ENCODE measurements at places on chromosomes 6 and 20.
A peak's percentile ranks its signal among the peaks of the same experiment; 100 is the strongest.

- no peak for DNase-seq
These were observed 114.4 kb downstream of the PDSS2 start for GRCh38 chr6:107344981-107345380.

DNA sequence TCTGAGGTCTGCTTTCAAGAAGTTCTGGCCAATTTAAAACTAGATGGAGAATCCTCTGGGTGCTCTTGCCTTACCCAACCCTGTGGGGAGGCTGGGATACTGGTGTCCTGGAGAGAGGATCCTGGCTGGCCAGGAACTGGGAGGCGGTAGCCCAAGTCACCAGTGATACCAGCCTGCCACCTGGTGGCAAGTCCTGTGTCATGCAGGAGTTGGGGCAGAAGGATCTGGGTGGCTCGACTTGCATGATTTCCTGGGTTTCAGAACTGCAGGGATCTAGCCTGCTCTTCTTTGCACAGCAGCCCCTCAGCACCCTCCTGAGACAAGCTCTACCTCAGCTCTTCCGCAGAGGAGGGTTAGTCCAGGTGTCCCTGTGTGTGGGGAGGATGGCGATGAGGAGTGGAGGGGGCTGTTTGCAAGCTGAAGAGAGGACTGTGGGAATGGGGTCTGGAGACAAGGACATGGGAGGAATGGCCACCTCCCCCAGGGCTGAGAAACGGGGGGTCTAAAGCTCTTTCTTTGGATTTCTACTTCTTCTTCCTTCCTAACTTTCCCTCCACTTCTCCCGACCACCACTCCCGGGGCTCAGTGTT lies 4.2 kb downstream of the KCNK17 start:
- peak; percentile 74 for DNase-seq

DNA sequence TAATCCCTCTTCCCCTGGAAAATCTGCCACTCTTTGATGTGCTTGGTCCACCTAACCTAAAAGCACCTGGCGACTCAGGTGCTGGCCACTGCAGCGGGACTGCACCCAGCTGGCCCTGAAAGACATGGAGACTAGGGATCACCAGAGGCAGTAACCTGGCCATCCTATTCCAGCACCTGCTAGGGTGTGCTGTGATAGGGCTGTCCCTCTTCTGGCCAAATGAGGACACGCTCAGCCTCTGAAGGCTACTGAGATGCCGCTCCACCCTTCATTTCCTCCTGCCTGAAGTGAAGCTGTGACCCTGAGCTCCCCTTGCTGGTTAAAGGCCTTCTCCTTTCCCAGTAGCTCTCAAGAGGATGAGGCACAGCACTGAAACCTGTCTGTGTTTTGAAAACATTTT lies 24.4 kb downstream of the FOXC1 start:
- DNase-seq, result no peak

GRCh38 chr20:40019510-40019909 lies 669.5 kb downstream of the MAFB start:
- DNase-seq, result no peak

DNA sequence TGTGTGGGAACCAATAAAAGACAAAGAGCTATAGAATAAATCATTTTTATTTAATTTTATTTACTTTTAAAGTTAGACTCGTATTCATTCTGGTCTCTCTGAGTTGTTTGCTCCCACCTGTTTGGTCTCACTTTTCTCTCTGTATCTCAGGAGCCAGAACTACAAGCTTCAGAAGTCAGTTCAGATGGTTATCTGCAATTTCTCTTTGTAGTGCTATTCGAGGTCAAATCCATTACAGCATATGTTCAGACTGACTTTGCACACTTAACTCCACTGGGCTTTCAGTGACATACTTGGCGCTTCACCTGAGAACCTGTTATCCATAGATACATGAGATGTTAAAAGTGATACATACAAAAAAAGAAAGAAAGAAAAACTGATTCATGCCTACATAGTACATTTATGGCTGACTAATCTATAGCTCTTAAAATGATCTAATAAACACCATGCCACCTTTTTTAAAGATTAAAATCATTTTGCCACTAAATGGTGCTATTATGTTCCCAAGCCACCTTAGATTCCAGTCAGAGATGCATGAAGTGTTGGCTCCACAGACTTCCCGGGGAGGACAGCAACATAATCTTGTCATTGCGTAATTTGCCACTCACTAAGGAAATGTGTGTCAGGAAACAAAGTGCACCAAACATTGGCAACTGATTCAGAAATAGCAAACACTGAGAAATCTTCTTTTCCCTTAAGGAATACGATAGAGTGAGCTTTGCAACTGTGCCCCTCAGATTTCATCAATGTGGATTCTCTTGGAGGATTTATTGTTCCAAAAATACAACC lies 396.7 kb downstream of the HACE1 start:
- peak; percentile 2 for DNase-seq

DNA sequence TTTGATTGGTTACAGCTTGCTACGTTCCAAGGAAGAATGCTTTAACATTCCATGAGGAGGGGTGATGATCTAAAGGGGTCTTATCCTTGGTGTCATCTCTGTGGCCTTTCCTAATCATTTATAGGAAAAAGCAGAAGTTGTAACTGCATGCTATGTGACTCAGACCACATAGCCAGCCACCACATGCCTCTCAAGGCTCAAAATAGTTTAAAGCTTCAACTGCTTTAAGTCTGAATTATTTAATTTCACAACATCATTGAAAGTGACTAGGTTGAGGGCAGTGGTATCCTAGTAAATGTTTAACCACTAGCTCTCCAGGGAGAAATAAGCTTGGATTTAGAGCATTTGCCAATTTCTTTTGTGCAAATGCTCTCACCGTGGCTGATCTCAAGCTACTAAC lies 29.7 kb downstream of the MC3R start:
- DNase-seq, result no peak

DNA sequence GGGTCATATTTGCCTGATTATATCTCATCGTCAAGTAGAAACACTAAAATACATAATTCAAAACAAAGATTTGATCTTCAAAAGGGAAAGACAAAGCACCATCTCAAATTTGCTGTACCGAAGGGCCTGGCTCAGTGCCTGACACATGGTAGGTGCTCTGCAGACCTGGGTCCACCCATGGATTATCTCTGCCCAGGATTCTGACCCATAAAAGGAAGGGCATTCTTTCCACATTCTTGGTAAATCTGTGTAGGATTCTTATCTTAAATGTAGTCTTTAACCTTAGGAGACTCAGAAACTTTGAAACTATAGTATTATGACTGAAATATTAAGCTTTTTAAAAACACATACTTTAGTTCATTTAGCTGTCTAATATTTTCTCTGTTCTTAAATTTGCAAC lies 274.1 kb upstream of the FLRT3 start:
- no peak for DNase-seq

DNA sequence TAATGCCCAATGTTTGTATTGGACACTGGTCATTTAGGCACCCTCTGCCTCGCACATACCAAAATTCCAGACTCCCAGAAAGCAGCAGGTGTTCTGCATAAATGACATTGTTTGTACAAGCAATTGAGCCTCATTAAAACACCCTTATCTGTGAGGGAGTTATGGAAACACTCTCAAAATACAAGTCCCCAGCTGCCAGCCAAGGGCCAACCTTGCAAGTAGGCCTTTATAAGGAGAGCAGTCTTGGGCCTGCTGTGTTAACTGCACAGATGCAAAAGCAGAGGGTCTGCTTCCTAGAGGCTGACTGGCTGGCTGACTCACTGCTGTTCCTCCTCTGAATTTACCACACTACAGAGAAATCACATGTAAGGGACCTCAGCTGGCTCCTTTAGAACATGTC lies 150.4 kb upstream of the HMGN3 start:
- no peak for DNase-seq

DNA sequence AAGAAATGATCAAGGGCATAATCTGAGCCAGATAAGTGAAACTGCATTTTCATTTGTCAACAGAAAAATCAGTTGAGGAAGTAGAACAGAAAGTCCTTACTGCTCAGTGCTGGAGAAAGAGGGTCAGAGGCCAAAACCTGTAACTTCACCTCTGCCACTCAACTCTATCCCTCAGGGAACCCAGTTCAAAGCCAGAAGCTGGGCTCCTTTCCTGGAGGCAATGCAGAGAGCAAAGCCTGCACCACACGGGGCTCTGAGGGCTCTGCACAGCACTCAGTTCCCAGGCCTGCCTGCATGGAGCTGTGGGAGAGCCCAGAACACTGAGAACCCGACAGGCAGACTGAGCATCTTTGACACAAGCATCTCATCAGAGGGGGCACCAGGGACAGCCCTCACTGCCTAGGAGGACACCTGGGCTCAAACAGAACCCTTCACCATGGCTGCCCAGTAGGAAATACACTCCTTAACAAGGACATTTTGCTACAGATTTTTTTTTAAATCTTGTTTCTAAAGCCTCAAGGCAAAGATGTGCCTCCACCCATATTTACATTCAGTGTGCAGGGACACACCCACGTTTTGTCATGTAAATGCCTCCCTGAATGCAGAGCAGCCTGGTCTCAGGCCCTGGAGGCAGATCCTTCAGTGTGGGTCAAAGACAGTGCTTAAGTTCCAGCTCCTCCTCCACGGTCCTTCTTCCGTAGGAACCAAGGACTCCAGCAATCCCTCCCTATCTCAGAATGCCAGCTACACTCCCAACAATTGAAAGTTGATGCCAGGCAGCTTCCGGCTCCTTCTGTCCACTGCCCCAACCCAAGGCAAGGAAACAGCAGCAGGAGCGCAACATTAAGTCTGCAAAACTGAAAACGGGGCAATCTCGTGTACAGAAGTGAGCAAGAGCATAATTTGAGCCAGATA lies 6.6 kb downstream of the RNASET2 start:
- no peak for DNase-seq

GRCh38 chr6:111580401-111580800 lies 25.3 kb downstream of the TRAF3IP2 start:
- no peak for DNase-seq

DNA sequence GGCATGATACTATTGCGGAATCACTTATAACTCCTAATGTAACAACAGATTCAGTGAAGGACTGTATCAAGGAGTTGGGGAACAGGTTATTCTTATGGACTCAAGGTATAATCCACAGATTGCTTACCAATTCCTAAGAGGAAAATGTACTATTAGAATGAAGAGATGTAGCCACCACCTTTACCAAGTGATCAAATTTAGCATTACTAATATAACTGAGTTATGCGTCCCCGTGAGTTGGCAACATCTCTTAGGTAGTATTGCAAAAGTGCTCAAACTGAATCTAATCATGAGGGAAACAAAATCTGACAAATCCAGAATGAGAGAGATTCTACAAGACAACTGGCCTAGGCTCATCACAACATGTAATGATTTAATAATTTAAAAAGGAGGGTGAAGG lies 777 bp upstream of the SNRNP48 start:
- DNase-seq, result no peak

GRCh38 chr6:46821458-46821881 lies 28.3 kb downstream of the MEP1A start:
- no peak for DNase-seq

DNA sequence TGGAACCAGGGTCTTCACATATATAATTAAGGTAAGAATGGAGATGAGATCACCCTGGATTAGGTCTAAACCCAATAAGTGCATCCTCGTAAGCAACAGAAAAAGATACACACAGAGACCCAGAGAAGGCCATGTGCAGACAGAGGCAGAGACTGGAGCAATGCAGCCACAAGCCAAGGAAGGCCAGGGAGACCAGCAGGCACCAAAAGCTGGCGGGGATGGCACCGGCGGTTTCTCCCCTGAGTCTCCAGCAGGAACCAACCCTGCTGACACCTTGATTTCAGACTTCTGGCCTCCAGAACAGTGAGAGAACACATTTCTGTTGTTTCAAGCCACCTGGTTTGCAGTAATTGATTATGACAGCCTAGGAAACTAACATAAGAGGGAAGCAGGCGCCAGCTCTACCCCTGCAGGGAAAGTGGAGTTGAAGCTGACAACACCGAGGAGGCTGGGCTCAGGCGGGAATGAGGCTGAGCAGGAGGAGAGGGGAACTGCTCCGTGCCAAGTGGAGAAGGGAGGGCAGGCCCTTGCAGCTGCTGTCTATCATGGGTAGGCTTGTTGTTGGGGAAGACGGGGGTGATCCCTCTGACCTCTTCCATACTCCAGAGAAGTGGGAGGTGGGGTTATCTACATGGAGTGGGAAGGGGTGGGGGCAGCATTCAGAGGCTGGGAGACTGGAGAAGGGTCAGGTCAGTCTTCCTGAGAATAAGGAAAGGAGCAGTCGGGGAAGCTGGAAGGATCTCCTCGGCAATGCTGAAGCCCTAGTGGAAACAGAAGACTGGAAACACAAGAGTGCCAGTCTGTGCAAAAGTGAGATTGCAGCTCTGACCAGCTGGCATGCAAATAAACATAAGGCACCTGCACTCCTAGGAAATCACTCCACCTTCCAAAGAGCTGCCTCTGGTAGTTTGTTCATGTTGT lies 72.7 kb downstream of the NFATC2 start:
- no peak for DNase-seq

- no peak for DNase-seq
These were observed 68.6 kb downstream of the JPH2 start for GRCh38 chr20:44118185-44119033.

- peak; percentile 10 for DNase-seq
These were observed 8.0 kb upstream of the SLC17A3 start for GRCh38 chr6:25882051-25882496.

- peak; percentile 28 for DNase-seq
These were observed 13.6 kb downstream of the TRAPPC3L start for GRCh38 chr6:116531675-116532570.

DNA sequence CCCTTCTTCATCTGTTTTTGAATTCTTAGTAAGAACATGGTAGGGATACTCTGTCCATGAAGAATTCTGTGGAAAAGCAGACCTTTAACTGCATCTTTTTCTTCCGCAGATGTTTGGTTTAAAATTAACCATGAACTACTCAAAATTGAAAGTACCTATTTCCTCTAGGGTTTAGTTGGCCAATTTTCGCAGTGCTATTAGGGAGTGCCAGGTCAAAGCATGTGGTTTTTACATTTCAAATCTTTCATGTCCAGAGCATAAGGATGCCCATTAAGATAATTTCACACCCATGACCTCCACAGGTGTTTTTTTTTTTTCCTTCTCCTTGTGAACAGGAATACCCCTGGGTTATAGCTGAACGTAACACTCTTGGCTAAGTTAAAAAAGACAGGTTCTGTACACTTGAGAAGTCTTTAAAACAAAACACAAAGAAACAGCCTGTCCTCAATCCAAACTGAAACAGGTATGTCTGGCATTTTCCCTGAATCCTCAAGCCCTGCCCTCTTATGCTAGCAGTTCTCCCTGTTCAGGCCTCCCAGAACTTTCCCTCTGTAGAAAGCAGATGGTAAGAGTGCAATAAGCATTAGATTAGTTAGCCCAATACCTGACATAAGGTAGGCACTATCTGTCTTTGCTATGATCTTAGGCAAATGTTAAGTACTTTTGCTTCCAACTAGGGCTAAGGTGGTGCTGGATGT lies 67.1 kb downstream of the ELOVL5 start:
- DNase-seq, result no peak

GRCh38 chr20:8427419-8428040 lies 295.5 kb downstream of the PLCB1 start:
- no peak for DNase-seq

DNA sequence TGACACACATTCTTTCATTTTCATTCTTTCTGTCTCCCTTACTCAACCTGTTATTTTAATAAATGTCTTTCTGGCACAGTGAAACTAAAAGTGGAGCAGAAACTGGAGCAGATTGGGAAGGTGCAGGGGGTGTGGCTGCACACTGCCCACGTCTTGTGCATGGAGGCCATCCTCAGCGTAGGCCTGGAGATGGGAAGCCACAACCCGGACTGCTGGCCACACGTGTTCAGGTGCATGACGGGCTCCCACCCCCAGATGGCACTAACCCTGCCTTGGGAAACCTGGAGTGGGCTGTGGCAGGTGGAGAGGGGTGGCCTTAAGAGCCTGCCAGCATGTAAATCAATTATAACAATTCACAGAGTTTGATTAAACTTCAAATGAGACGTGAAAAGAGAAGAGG lies 71.4 kb upstream of the PBOV1 start:
- peak; percentile 6 for DNase-seq

Measured in A549 (cell line).